ENCODE measurements at places on chromosomes 5 and 9.
A peak's percentile ranks its signal among the peaks of the same experiment; 100 is the strongest.

DNA sequence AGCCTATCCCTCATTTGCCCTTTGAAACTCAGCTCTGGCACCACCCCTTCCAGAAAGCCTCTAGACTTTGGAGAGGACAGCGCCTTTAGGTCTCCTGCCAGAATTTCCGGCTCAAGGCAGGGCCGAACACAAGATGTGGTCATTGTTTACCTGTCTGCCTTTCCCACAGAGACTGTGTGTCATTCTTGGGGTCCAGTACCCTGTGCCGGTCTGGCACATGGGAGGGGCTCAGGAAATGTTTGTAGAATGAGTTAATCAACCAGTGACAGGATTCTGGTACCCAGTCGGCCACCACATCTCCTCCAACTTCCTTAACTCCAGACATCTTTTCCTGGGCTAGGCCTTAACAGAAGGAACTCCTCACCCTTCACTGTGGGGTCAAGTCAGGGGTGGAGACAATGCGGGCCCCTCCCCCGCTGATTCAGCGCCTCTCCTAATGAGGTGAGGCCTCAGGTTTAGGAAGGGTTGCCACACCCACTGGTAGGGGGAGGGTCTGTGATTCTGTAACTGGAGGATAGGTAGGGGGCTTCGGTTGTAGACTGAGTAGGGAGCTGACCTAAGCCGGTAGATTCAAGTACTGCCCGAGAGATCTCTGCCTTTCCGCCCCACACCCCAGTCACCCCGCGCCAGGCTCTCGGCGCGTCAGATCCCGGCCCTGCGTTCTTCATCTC lies 29.3 kb downstream of the PCDH1 start:
- H3K36me3 ChIP-seq: no peaks in the 10 kb centered on the region
- H3K27ac ChIP-seq: peak overlapping the region; percentile 98
- peak overlapping the region; percentile 13 for H3K4me3 ChIP-seq

DNA sequence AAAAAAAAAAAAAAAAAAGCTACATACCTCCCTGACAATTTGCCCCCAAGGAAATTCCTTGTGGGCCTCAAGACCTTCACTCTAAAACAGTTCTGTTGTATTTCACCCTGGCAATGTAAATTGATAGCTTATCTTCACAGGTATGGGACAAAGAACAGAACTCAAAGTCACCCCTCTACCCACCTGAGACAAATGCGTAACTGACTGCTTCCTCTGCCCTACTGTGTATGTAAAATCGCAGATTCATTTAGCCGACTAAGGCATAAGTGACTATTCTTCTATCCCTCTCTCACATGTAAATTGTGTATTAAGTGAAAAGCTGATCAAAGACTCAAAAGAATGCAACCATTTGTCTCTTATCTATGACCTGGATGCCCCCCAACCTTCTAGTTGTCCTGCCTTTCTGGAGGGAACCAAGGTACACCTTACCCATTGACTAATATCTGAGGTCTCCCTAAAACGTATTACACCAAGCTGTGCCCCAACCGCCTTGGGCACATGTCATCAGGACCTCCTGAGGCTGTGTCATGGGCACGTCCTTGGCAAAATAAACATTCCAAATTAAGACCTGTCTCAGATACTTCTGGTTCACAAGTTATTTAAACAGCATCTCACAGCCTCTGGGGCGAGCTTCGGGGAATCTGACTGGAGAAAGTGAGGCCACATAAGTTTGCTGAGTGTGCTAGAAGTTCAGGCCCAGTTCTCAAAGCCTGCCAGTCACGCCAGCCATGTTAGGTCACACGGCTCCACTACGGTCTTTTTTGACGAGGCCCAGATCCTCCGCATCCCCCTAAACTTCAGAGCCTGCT lies 954 bp downstream of the TBCA start:
- peak overlapping the region; percentile 85 for H3K4me3 ChIP-seq
- H3K27me3 ChIP-seq: no peaks in the 10 kb centered on the region
- DNase-seq: peak; percentile 85
- H3K4me1 ChIP-seq: peaks cover 6% of the 10 kb centered on the region
- peak overlapping the region; percentile 81 for H3K27ac ChIP-seq

GRCh38 chr5:43874772-43875171 lies 271.8 kb downstream of the NNT start:
- H3K27ac ChIP-seq: no peak overlapping the region
- H3K36me3 ChIP-seq: no peaks in the 10 kb centered on the region
- H3K4me3 ChIP-seq: no peak overlapping the region
- peak; percentile 95 for DNase-seq
- H3K27me3 ChIP-seq: no peaks in the 10 kb centered on the region

DNA sequence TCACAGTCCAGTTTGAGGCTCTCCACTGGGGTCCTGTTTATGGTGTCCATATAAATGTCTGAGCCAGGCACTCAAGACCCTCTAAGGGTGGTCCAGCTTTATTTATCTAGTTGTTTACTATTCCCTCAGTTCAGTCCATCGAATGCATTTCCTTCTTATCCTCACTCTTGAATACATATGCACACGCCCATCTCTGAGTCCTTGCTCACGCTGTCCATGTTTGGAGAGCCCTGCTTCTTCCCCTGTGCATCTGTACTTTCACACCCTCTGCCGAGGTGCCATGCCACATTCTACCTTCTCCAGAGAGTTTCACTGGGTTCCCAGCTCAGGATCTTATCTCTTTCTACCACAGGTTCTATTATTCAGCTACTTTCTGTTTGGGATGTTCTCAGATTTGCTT lies 30.2 kb upstream of the SEMA6A start:
- H3K4me1 ChIP-seq: no peaks in the 10 kb centered on the region
- no peaks in the 10 kb centered on the region for H3K36me3 ChIP-seq
- H3K4me3 ChIP-seq: no peak overlapping the region
- H3K27ac ChIP-seq: no peak overlapping the region
- no peak for DNase-seq
- H3K27me3 ChIP-seq: no peaks in the 10 kb centered on the region

Data from mesendoderm (in vitro differentiated cells).